ENCODE measurements at places on chromosomes 4 and X.

GRCh38 chr4:168269896-168270295 is 48.7 kb downstream of the DDX60 start:
- no peak for DNase-seq

GRCh38 chr4:10061650-10062415 is 40.5 kb upstream of the SLC2A9 start:
- no peak for DNase-seq

DNA sequence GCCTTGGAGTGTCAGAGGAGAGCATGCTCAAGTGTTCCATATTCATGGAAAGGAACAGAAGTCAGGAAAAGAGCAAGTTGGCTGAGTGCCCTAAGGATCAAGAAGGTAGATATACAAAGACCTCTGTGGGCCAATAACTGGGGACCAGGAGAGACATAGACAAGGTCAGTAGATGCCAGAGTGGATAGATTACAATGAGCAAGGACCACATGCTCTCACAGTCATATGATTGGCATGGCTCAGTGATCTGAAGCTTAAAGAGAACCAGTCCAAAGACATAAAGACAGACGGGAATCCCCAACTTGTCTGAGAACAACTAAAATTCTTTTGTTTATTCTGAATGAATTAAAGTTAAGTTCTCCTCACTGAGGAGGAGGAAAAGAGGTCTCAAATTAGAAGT is 289.7 kb downstream of the HS3ST1 start:
- DNase-seq = no peak

- no peak for DNase-seq
These were observed 821 bp downstream of the CXCL8 start for GRCh38 chr4:73741031-73741749.

Measured in Ammon's horn (tissue), 1 donor.